Fibroblast of upper back skin (primary cell): ENCODE measurements at places on chromosomes 5 and 9.

DNA sequence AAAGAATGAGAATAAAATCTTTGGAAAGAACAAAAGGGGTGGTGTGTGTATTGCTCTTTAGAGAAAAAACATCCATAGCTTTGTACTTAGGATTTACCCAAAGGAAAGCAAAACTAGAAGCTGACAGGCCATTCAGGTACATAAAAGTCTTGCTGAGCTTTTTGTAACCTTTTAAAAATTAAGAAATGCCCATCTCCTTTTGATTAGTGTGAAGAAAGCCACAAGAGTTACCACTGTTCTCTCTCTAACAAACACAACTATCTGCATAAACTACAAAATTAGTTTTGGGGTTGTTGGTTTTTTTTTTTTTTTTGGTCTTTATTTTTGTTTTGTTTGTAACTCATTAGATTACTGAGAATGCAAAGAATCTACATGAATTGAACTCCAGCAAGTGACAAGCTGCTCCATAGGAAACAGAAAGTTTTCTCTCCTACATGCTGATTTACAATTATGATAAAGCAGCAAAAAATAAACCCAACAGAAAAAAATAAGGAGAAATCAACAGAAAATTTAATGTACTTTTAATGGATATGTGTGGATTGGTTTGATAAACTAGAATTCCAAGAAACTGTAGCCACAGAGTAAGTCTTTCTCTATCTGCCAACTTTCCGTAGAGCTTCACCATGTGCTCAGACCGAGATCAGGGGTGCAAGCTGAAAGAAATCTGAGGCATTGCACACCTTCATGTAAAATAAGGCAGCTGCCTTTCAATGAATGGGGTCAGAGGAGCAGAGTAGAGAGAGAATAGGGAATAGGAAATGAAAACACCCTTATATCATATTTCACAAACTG lies 12.3 kb downstream of the BAAT start:
- DNase-seq = no peak

DNA sequence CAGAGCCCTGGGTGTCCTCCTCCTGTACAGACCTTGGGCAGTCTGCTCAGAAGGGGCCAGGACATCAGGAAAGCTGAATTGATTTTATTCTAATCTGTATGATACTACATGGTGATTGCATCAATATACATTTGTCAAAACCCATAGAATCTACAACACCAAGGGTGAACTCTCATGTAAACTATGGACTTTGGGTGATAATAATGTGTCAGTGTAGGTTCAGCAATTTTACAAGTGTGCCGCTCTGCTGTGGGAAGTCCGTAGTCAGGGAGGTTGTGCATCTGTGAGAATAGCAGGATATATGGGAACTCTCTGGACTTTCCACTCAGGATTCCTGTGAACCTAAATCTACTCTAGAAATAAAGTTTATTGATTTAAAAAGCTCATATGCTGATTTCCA lies 155.3 kb upstream of the NFIL3 start:
- DNase-seq = no peak

DNA sequence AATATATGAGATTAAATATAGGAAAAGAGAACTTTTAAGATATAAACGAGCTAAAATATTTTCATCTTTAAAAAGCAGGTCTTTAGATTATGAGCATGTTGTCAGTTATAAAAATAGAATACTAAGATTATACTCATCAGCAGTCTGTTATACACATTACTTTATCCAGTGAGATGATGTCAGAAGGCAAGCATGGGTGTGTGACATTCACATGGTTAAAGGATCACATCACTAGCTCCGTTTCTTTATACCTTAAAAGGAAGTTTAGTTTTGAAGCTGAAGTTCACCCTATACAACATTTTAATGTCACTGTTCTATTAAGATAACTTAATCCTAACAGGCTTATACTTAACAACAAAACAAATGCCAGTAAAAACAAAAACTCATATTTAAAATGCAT lies 59.6 kb downstream of the RICTOR start:
- peak; percentile 93 for DNase-seq

- DNase-seq = no peak
These were observed 561.8 kb downstream of the CETN3 start for GRCh38 chr5:89847743-89848142.

DNA sequence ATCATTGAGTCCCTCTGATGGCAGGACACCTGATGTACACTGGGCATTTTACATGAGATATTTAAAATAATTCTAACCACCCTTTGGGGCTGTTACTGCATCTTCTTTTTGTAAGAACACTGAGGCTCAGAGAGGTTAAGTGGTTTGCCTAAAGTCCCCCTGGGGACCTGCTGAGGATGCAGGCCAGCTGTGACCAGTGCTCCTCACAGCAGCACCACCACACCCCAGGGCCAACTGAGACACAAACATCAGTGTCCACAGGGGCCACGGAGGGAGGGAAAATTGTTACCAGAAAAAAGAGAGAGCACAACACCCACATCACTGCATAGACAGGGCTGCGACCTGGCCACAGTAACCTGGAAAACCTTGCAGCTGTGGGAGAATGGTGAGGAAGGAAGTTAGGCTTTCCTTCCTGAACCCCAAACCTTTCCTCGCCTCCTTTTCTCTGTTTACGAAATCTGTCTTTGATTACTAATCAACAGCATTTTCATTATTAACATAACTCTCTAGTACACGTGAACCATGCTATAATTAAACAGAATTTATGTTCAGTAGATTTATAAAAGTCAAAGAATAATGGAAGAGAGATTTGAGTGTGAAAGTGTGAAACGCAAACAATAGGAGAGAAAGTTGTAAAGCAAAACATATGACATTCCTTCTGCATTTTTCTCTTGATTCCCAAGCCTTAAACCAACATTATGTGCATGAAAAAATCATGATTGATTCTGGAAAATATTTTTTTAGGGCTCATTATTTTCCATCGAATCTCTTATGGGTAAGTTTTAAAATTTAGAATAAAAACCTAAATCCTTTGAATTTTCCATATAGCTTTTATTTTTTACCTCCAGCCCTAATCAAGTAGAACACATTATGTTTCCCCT lies 228.1 kb upstream of the DAPK1 start:
- DNase-seq = no peak

- no peak for DNase-seq
These were observed 142.2 kb upstream of the RANBP3L start for GRCh38 chr5:36443941-36444340.

- no peak for DNase-seq
These were observed 40.6 kb downstream of the CLINT1 start for GRCh38 chr5:157818368-157818767.

- DNase-seq = no peak
These were observed 49.2 kb upstream of the ERCC6L2 start for GRCh38 chr9:95826183-95826838.

- no peak for DNase-seq
These were observed 59.6 kb downstream of the GALNT12 start for GRCh38 chr9:98867103-98867428.

DNA sequence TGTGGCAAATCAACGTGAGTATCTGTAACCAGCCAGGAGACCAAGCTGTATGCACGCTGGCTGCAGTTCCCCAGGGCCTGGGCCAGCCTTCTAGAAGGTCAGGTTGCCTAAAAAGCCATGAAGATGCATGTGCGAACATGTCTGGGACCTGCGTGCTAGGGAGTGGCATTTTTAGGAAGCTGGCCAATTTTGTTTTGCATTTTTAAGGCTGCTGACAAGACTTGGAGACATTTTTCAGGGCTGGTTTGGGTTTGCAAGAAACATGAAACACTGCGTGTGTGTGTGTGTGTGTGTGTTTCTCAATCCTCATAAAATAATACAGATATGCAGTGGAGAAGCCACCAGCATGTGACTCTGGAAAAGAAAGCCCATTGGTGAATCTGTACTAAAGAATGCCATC lies 5.1 kb downstream of the TGFBI start:
- DNase-seq = peak; percentile 69

DNA sequence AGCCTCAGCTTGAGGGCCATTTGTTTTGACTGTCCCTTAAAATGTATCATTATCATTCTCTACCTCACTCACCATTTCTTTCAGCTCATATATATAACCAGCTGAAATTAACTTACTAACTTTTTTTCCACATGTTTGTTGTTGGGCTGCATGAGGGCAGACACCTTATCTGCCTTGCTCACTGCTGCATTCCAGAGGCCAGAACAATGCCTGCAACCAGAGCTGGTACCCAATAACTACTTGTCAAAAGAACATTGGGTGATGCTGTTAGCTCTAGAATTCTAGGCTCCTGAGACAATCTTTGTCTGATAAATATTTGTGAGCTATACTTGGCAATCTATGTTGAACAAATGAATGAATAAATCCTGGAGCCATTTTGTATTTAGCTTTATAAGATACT lies 68.3 kb downstream of the HTR4 start:
- DNase-seq = no peak

DNA sequence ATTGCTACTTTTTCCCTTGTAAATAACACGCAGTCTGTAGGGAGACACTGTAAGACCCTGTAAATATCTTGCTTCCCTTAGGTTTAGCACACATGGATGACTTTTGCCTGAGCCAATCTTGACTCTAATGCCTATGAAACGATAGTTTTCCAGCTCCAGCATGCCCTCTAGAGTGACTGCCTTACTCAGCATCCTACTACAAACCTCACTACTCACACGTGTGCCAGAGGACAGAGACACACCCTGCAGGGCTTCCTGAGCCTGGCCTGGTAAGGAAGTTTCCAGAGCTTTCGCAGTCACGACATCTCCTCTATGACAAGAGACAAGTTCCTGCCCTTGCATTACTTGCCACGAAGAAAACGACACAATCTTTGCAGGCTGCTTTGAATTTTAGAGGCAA lies 138.1 kb downstream of the ATPSCKMT start:
- peak; percentile 72 for DNase-seq

- no peak for DNase-seq
These were observed 118.1 kb downstream of the SLIT3 start for GRCh38 chr5:169182797-169183196.

GRCh38 chr5:10310066-10310779 lies 2.5 kb upstream of the CMBL start:
- DNase-seq = peak; percentile 54

GRCh38 chr5:9670371-9670770 lies 40.2 kb upstream of the TAS2R1 start:
- no peak for DNase-seq

GRCh38 chr5:81409896-81410295 lies 16.0 kb upstream of the ACOT12 start:
- DNase-seq = peak; percentile 51

DNA sequence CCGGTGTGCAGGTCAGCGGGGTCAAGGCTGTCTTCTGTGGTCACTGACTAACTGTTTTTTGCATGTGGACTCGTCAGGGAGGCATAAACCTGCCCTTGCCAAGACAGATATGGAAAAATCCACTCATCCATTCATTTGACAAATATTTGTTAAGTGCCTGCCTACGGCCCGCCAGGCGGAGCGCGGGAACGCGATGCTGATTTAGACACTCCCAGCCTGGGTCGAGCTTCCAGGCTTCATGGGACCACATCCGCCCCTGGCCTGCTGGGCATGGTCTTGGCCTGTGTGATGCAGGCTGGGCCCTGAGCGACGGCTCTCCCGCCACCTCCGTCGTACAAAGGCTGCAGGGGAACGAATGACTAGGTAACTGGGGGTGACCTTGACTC lies 18.1 kb downstream of the MYMK start:
- peak; percentile 76 for DNase-seq
